ENCODE measurements at places on chromosomes 16 and 17.

- DNase-seq, result peak; percentile 79
These were observed 63.1 kb downstream of the MYO18A start for GRCh38 chr17:29116804-29117753.

- DNase-seq, result no peak
These were observed 27.2 kb upstream of the ST6GALNAC1 start for GRCh38 chr17:76670718-76671122.

GRCh38 chr17:35578929-35579432 is 610 bp upstream of the PEX12 start:
- no peak for DNase-seq

GRCh38 chr17:64124609-64125008 is 5.3 kb downstream of the ERN1 start:
- no peak for DNase-seq

- no peak for DNase-seq
These were observed 536 bp downstream of the SLC38A10 start for GRCh38 chr17:81294512-81295030.

DNA sequence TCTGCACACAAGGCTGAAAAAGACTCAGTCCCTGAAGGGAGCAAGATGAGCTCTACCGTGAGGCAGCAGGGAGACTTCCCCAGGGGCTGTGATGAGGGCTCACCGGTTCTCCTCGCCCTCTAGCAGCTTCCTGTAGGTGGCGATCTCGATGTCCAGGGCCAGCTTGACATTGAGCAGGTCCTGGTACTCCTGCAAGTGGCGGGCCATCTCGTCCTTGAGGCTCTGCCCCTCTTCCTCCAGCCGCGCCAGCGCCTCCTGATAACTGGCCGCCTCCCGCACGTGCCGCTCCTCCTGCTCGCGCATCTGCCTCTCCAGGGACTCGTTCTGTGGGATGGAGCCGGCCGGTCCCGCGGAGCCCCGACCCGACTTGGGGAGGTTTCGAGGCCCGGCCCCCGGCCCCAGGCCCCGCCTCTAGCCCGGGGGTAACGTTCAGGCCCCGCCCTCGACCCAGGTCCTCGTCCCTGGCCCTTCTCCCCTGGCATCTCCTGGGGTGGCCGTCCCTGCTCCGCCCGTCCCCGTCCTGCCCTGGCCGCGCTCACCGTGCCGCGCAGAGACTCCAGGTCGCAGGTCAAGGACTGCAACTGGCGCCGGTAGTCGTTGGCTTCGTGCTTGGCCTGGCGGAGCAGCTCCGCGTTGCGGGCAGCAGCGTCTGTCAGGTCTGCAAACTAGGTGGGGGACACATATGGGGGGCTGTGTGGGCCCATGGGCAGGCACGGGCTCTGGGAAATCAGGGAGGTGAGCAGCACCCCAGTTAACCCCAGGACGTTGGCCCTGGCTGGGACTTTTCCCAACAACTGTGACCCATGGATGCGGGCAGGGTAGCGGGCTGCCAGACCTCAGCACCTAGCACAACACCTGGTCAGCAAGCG is 3.9 kb downstream of the GFAP start:
- DNase-seq, result peak; percentile 44

DNA sequence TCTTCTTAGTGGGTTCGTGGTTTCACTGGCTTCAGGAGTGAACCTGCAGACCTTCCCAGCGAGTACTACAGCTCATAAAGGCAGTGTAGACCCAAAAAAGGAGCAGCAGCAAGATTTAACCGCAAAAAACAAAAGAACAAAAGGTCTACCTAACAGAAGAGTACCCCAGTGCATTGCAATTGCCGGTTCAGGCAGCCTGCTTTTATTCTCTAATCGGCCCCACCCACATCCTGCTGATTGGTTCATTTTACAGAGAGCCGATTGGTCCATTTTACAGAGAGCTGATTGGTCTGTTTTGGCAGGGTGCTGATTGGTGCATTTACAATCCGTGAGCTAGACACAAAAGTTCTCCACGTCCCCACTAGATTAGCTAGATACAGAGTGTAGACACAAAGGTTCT is 2.0 kb upstream of the ARRB2 start:
- DNase-seq, result peak; percentile 71

GRCh38 chr17:32820440-32820839 is 56.5 kb downstream of the MYO1D start:
- DNase-seq, result no peak

DNA sequence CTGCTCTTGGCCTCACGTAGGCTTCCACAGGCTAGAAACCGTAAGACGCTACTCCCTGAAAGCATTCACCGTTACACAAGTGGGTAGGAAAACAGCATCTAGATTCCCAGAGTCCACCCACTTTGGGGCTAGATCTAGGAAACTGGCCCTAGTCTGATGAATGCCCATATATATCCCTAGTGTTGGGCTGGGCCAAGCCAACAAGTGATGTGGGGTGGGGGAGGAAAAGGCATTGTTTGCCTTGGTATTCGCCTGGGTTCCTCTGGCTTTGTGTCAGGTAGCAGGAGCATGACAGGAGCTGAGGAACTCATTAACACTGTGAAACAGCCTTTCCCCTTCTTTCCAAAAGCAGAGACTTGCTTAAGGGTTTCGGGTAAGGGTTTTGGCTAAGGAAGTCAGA is 112.4 kb downstream of the SMG6 start:
- DNase-seq, result no peak

- no peak for DNase-seq
These were observed 3.8 kb downstream of the CRYM start for GRCh38 chr16:21274172-21274726.

DNA sequence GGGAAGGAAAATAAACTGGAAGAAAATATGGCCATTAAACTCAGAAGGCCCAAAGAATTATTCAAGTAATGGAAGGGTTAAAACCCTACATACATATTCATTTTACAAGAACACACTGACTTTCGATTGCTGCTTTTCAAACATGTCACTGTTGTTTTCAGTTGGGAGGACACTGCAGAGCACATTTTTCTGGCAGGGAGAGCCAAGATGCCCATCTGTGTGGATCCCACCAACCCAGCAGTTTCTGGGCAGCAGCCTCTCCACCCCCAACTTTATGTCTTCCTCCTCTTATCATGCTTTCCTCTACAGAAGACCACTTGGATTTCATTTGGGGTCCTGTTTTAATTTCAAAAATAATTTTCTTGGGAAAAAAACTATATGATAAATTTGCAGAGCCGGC is 7.1 kb upstream of the CORO6 start:
- no peak for DNase-seq

DNA sequence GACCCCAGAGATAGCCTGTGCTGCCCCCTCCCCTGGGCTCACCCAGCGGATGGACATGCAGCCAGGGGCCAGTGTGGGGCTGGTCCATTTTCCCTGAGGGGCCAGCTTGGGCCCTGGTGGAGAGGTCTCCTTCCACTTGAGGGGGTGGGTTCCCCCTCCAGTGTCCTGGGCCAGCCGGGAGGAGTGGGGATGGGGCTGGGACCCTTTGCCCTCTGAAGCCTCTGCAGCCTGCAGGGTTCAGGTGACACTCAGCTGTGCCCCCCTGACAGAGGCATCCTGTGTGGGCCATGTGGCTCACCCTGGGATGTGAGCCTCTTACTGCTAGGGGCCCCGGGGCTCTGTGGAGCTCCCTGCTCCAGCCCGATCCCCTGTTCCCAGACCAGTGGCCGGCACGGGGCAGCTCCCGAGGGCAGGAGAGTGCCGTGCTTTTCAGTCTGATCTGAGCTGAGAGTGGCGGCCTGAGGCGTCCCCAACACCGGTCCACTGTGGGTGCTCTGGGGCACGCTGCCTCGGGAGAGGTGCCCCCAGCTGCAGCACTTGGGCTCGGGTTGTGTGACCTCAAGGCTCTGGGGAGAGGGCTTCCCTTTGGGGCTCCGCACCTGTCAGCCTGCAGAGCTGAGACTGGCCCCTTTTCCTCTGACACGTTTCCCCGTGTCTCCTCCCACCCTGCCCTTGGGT is 439 bp upstream of the GNG13 start:
- no peak for DNase-seq

- no peak for DNase-seq
These were observed 68.3 kb downstream of the KANSL1 start for GRCh38 chr17:46124695-46125592.

- DNase-seq, result no peak
These were observed 327.1 kb downstream of the SNX29 start for GRCh38 chr16:12303653-12304052.

DNA sequence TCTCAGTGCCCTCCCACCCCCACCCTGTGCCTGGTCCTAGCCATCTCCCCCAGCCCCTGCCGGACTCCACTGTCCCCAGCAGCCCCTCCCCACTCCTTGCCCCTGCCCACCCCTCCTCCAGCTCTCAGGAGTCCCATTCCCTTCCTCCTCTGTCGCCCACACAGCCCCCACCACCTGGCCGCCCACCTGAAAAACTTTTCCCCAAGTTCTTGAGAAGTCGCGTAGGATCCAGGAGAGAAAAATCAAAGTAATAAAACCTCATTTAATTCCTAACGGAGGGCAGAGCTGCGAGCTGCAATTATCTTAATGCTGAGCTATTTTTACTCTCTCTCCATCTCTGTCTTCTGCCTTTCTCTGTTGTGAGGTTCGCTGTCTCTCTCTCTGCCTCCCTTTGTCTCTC is 2.4 kb upstream of the PPP1R1B start:
- no peak for DNase-seq

GRCh38 chr17:28169621-28170349 is 127.3 kb downstream of the NLK start:
- DNase-seq, result no peak

Measured in stimulated activated CD4-positive, alpha-beta T cell treated with anti-CD3 and anti-CD28 coated beads, Interleukin-1b, Interleukin-23, amount 100 ng/mL, for 48 hours (primary cell).